Activated gamma-delta T cell treated with anti-CD3 and anti-CD28 coated beads, Interleukin-2, amount 50 U/mL, for 16 hours (primary cell): ENCODE measurements at places on chromosomes 6 and 20.

DNA sequence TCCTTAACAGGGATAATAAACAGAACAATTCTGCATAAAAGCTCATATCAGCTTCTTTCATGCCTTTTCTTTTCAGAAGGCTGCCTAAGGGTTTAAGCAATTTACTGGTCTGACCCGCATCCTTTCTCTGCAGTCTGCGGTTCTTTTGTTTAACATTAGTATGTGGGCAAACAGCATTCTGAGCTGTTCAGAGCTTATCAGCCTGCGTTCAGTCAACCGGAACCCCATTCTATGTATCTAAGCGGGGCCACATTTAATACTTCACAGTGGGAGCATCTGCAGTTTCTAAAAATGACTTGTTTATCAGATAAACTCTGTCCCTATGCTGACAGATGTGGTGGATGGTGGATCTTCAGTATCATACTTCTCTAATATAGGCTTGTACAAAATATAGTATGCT, 758.9 kb upstream of the MMS22L start:
- DNase-seq: no peak

GRCh38 chr6:47917202-47917601, 135.4 kb downstream of the OPN5 start:
- DNase-seq: no peak

DNA sequence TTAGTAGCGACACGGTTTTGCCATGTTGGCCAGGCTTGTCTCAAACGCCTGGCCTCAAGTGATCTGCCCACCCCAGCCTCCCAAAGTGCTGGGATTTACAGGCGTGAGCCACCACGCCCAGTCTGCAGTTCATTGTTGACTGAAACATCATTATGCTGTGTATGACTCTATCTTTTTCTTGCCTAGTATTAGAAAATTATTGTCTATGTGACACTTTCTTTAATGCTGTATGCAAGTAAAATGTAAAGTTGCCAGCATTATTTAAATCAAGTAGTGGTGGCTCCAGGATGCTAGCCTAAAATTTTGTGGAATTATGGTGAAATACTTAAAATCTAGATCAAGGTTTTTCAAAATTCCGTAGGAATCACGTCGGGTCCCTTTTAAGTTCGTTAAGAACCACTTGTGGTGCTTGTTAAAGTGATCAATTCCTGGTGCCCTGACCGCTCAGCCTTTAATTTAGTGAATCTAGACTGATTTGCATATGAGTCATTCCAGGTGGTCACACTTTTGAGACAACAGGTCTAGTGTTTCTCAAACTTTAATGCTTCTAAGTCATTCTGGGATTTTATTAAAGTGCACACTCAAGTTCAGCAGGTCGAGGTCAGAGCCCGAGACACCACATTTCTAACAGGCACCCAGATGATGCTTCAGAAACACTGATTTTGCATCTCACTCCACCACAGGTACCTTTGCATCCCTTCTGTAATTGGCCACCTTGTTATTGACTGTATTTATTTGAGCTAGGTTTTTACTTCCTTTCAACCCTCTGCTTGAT, 132.6 kb upstream of the MTHFD1L start:
- DNase-seq: no peak

- DNase-seq: no peak
These were observed 957 bp downstream of the PROKR2 start for GRCh38 chr20:5315807-5316187.

DNA sequence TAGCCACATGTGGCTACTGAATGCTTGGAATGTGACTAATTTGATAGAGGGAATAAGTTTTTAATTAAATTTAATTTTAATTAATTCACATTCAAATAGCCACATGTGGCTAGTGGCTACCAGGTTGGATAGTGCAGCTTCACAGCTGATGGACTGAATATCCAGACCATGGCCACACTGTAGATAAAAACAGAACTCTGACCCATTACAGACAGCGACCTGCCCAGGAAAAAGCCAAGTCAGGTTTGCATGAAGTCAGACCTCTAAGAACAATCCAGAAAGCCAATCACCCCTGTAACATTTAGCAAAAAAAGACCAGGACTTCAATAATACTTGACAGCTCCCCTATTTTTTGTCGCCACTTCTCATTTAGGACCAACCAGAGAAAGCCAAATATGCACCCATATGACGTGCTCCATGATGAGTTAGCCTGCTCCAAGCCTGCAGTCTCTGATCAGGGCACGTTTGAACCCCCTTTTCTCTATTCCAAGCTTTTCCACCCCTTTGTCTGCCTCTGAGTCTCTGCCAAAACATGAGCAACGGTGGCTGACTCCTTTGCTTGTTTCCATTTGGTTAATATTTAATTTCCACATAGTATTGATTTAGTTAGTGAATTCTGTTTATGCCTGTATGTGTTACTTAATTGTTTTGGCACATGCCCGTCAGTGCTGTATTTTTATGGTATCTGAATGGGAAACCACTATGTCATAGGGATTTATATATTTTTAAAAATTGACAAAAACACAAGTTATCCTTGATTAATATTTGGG, 636.3 kb downstream of the UTRN start:
- no peak for DNase-seq

DNA sequence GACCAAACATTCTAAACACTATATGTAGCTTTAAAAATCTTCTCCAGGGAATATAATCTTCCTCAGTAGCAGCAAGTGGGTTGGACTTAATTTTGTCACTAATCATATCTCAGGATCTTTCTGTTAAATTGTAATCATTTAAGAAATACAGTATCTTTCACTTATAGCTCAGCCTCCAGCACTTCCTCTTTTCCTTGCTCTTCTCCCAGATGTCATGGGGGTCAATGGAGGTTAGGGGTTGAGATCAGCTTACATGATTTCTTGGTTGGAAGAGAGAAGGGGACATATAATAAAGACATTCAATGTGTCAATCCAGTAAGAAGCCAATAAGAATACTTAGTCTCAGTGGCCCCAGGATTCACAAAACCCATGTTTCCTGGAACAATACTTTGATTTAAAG, 15.7 kb upstream of the REPS1 start:
- DNase-seq: no peak

- DNase-seq: no peak
These were observed 6.0 kb upstream of the HSF2 start for GRCh38 chr6:122393351-122393896.

GRCh38 chr6:107064579-107065065, 36.6 kb downstream of the MTRES1 start:
- DNase-seq: no peak
